Keratinocyte (primary cell): ENCODE measurements at places on chromosomes 16 and 17.

DNA sequence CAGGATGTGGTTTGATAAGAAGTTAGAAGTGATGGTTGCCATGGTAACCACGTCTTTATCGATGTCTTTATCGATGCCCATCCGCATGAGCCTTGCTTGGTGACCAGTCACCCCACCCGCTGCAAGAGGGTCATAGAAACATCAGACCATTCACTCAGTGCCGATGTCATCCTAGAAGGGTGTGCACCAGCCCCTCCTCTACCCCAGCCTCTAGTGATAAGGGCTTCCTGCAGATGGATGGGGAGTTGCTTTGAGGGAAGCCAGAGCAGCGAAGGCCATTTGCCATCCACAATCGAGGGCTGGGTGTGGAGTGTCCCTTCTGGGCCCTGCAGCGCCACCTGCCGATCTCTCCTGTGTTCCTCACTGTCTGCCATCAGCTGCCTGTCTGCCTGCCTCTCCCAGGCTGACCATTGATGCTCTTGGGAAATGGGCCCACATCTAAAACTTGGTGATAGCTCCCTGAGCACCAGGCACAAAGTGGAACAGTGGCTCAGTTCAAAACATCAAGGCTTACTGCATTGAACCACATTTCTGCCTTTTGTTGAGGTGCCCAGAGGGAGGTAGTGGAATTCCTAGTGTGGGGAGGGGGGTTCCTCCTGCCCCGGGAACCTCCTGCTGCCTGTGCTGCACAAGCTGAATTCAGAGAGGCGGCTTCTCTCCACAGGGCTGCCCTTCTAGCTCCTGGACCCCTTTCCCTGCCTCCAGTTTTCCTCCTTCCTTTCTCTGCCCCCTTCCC, 8.9 kb downstream of the CALB2 start:
- no peak for DNase-seq
- H3K4me3 ChIP-seq, result no peak overlapping the region
- H3K4me1 ChIP-seq, result no peaks in the 10 kb centered on the region

DNA sequence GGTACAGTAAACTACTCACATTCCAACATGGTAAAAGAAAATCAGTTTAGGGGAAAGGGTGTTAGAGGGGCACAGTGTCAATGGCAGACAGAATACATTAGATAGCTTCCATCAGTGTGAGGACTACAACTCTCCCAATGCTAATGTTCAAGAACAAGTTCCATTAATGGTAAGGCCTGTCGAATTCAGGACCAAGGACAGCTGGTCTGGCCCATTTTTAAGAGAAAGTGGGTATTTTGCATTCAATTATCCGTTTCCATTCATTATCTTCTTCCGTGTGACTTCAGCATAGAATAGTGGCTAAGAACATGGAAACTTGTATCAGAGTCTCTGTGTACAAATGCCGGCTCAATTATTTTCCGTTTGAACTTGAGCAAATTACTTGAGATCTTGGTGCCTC, 98.4 kb downstream of the XYLT1 start:
- no peaks in the 10 kb centered on the region for H3K36me3 ChIP-seq
- no peak overlapping the region for H3K27ac ChIP-seq
- no peak for DNase-seq
- H3K4me1 ChIP-seq, result no peaks in the 10 kb centered on the region

DNA sequence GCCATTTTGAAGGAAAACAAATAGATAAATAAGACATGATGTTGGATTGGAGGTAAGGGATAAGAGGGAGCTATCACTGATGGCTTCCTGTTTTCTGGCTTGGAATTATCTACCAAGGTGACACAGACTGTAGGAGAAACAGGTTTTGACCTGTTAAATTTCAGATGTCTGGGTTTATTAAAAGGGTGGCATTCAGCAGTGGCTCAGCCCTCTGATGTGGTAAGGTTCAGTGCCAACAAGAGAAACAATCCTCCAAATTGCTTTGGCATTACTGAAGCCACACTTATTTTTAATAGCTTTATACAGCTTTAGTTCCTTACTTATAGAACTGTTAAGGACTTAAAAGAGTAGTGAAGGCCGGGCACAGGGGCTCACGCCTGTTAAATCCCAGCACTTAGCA, 37.0 kb upstream of the AKAP1 start:
- no peaks in the 10 kb centered on the region for H3K36me3 ChIP-seq
- H3K27ac ChIP-seq, result no peak overlapping the region
- H3K4me3 ChIP-seq, result no peak overlapping the region
- H3K27me3 ChIP-seq, result peaks cover 28% of the 10 kb centered on the region
- peaks cover 22% of the 10 kb centered on the region for H3K4me1 ChIP-seq

DNA sequence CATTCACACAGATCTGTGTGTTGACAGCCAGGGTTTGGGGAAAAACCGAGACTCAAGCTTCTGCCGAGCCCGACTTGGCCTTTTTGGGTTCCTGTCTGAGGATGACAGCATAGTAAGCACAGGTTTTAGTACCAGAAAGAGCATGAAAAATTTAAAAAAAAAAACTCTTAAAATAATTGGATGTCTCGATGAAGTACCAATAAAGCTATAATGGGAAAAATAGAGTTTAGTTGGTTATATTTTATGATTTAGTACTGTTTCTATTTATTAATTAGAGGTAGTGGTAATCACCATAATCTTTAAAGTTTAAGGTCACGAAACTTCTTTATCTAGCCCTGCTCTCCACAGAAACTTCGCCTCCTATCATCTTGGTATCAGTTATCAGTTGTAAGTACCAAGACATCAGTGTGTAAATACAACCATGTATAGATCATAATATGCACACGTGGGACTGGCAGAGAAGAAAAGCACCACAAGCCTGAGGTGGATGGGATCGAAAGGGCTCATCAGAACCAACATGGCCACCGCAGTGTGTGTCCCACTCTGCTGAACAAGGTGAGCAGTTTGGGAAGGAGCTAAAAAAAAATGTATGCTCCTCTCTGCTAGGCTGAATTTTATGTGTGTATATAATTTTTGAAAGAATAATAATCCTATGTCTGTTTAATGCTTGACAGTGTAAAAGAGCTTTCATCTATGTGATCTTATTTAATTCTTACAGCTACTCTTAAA, 14.4 kb upstream of the EEF2K start:
- no peak for DNase-seq
- H3K27ac ChIP-seq, result peak overlapping the region; percentile 95
- H3K4me1 ChIP-seq, result peaks cover 34% of the 10 kb centered on the region
- H3K4me3 ChIP-seq, result peak overlapping the region; percentile 48
- no peaks in the 10 kb centered on the region for H3K27me3 ChIP-seq

DNA sequence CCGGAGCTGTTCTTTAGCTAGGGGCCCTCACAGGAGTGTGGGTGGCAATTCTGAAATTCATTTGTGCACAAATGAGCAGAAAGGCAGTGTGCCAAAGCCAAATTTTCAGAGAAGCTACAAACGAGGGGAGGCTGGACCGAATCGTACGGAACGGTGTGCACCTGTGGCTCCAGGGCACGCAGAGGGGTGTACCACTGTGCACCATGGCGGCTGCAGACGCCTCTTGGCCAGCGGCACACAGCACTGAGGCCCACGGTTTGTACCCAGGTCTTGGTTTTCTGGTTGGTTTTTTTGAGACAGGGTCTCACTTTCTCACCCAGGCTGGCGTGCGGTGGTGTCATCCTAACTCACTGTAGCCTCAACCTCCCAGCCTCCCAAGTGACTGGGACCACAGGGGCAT, 14.9 kb downstream of the CHMP1A start:
- H3K4me3 ChIP-seq, result no peak overlapping the region
- no peak overlapping the region for H3K27ac ChIP-seq
- H3K4me1 ChIP-seq, result peaks cover 9% of the 10 kb centered on the region
- H3K27me3 ChIP-seq, result peaks cover 6% of the 10 kb centered on the region
- H3K36me3 ChIP-seq, result peaks cover 18% of the 10 kb centered on the region
- DNase-seq, result no peak

GRCh38 chr16:55179852-55180585, 144.0 kb upstream of the IRX6 start:
- no peak for DNase-seq
- no peak overlapping the region for H3K4me3 ChIP-seq
- H3K27me3 ChIP-seq, result no peaks in the 10 kb centered on the region
- H3K36me3 ChIP-seq, result no peaks in the 10 kb centered on the region
- H3K4me1 ChIP-seq, result no peaks in the 10 kb centered on the region

GRCh38 chr17:81444610-81445339, 49.5 kb downstream of the BAHCC1 start:
- no peaks in the 10 kb centered on the region for H3K36me3 ChIP-seq
- DNase-seq, result no peak
- H3K4me1 ChIP-seq, result no peaks in the 10 kb centered on the region
- no peaks in the 10 kb centered on the region for H3K27me3 ChIP-seq
- no peak overlapping the region for H3K4me3 ChIP-seq
- no peak overlapping the region for H3K27ac ChIP-seq

DNA sequence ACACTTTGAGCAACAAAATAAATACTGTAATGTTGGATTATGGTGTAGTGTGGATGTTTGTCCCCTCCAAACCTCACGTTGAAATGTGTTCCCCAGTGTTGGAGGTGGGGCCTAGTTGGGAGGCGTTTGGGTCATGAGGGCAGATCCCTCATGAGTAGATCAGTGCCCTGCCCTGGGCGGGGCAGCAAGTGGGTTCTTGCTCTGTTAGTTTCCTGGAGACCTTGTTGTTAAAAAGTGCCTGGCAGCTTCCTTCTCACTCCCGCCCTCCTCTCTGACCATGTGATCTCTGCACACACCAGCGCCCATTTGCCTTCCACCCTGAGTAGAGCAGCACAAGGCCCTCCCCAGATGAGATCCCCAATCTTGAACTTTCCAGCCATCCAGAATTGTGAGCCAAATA, 67.7 kb downstream of the MPRIP start:
- H3K4me1 ChIP-seq, result peaks cover 41% of the 10 kb centered on the region
- no peaks in the 10 kb centered on the region for H3K27me3 ChIP-seq
- DNase-seq, result no peak
- H3K27ac ChIP-seq, result no peak overlapping the region

GRCh38 chr16:74936902-74937560, 47.9 kb downstream of the WDR59 start:
- H3K4me1 ChIP-seq, result no peaks in the 10 kb centered on the region
- no peak overlapping the region for H3K27ac ChIP-seq
- H3K27me3 ChIP-seq, result no peaks in the 10 kb centered on the region
- DNase-seq, result no peak

GRCh38 chr17:44202756-44203155, 3.1 kb upstream of the ATXN7L3 start:
- H3K4me3 ChIP-seq, result no peak overlapping the region
- H3K36me3 ChIP-seq, result peaks cover 14% of the 10 kb centered on the region
- H3K27me3 ChIP-seq, result no peaks in the 10 kb centered on the region
- no peak overlapping the region for H3K27ac ChIP-seq

- no peaks in the 10 kb centered on the region for H3K36me3 ChIP-seq
- no peak for DNase-seq
- H3K4me1 ChIP-seq, result no peaks in the 10 kb centered on the region
- no peak overlapping the region for H3K4me3 ChIP-seq
These were observed 22.7 kb downstream of the MYO15B start for GRCh38 chr17:75610103-75610984.

GRCh38 chr17:27896701-27897100, 3.5 kb upstream of the LYRM9 start:
- H3K27me3 ChIP-seq, result no peaks in the 10 kb centered on the region
- DNase-seq, result no peak
- H3K27ac ChIP-seq, result no peak overlapping the region

- no peaks in the 10 kb centered on the region for H3K36me3 ChIP-seq
- H3K4me1 ChIP-seq, result peaks cover 3% of the 10 kb centered on the region
- H3K4me3 ChIP-seq, result no peak overlapping the region
- DNase-seq, result no peak
These were observed 16.0 kb upstream of the TANC2 start for GRCh38 chr17:62950067-62950466.
